NCI-H1105 treated with DMSO at 0.1 percent for 48 hours (cell line): ENCODE measurements at places on chromosomes 12 and 14.
A peak's percentile ranks its signal among the peaks of the same experiment; 100 is the strongest.

DNA sequence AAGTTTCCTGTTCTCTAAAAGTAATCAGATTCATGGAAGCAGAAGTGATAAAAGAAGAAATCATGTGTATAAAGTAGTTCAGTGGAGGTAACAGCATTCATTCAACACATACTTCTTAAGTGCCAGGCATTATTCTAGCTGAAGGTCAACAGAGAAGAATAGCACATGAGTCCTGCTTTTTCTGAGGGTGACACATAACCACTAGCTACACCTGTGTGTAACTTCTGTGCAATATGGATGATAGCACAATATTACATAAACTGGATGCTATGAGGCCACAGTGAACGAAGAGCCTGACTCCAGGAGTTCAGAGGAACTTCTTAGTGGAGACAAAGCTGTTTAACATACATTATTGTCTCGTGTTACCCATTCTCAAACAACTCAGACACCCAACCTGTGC, 114.3 kb upstream of the PCED1B start:
- no peak for DNase-seq

- peak; percentile 35 for DNase-seq
Observed at GRCh38 chr14:36221112-36221511, 44.6 kb upstream of the PTCSC3 start.

- no peak for DNase-seq
Observed at GRCh38 chr14:49640540-49641417, 5.7 kb upstream of the DNAAF2 start.

DNA sequence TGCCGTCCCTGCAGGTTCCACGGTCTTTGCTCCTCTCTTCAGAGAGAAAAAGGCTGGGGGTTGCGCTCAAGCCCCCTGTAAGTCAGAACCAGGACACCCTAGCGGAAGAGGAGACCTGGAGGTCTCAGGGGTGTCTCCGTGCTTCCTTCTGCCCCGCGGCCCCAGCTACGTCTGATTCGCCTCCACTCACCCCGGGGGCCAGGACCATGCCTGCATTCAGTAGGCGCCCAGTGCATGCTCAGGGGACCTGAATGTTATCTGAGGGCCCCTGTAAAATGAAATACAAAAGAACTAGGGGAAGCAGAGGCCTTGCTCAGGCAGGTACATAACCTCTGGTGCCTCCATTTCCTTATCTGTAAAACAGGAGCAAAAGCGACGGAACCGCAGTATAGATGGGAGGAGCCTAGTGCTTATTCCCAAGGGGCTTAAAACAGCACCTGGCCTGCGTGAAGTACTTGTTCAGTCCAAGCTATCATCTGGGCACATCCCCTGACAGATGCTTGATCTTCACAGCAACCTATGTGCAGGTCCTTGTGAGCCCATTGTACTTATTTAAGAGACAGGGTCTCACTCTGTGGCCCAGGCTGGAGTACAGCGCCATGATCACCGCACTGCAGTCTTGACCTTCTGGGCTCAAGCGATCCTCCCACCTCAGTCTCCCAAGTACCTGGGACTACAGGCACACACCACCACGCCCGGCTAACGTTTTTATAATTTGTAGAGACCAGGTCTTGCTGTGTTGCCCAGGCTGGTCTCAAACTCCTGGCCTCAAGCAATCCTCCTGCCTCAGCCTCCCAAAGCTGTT, 110.3 kb upstream of the NCOR2 start:
- no peak for DNase-seq

- DNase-seq, result peak; percentile 74
Observed at GRCh38 chr12:24561882-24562770, 386.8 kb downstream of the BCAT1 start.

DNA sequence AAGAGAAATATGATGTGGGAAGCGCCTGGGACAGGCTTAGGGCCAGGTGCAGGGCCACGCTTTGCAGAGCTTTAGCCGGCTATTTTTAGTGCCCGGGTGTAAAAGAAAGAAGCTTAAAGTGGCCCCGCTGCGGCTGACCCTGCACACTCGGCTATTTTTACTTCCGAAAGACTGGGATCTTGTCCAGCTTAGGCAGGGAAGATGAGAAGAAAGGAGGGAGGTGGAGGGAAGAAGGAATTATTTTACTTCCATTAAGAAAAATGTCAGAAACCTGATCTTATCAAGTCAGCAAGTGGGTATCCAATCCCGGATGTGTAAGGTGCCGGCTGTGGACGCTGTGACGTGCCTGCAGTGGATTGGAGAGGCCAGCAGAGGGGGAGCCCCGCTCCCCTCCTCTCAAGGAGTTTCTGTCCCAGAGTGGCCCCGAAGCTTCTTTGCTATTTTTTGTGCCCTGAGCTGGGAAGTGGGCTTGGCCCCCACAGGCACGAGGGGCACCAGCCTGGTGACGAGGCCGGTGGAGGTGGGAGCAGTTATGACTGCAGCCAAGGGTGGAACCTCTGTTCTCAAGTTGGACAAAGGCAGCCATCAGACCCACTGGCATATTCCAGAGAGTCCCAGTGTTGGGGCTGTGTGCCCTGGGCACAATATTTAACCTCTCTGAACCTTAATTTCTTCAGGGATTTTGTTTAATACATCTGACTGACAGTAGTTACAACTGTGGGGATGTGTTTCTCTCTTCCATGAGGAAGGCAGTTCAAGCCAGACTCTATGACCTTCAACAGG, 97.7 kb downstream of the ESRRB start:
- no peak for DNase-seq

DNA sequence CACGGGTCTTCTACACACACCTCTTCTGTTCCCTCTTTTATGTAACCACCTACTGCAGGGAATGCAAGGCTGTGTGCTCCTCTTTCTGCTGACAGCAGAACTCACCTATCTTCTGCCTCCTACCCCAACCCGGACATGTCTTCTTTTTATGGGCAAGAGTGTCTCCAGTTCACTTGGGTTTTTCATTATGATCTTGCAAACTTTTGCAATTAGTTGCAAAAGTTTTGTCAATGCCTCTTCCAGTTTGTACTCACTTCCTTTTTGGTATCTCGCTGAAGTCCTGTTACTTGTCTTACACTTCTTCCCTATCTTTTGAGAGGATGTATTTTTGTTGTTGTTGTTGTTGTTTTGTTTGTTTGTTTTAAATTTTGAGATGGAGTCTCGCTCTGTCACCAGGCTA, 50.6 kb downstream of the DRAM1 start:
- DNase-seq, result no peak
